CD8-positive, alpha-beta T cell (primary cell): ENCODE measurements at places on chromosomes 1 and 21.

DNA sequence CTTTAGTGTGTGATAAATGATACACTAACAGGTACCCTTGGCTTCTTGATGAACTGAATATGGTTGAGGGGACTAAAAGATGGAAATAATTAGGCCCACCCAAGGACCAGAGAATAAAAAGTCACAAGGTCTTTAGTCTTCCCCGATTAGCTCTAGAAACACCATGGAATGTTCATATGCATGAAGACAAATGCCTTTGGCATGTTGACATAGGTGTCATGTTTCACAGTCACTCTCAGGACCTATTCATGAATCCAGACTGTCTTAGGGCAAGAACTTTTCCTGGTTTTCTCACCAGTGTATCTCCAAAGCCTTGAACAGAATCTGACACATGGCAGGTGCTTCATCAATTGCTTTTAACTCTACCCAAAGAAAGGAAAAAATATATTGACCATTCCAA, 412.8 kb downstream of the AJAP1 start:
- no peak for DNase-seq

DNA sequence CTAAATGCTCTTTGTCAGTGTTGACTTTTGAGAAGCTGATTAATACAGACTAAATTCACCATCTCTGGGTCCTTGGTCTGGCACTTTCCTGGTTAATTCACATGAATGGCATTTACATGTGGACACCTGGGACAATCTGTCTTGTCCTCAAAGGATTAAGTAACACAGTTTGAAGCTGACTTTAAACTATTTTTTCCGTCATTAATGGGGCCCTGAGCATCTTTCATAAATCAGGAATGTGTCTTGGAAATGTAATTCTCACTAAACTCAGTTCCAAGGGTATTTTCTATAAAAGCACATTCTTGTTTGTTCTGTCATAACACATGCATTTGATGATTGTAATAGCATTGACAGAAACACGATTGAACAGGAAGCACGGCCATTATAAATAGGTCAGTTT, 26.7 kb upstream of the NBL1 start:
- no peak for DNase-seq

DNA sequence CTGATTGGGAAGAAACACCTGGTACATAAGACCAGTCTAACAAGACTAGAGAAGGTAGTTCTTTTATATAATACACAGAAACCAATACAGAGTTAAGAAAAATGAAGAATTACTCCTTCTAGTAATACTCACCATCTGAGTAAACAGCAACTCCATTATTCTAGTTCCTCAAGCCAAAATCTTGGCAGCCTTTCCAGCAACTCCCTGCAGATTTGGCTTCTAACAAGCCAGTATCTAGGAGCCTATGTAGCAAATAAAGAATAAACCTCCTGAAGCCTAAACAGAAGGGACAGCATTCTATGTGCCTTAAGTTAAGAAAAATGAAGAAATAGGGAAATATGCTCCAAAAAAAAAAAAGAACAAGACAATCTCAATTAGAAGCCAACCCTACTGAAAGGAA, 24.5 kb downstream of the ERO1B start:
- DNase-seq = no peak

GRCh38 chr1:198701250-198701649, 62.4 kb downstream of the PTPRC start:
- DNase-seq = no peak

DNA sequence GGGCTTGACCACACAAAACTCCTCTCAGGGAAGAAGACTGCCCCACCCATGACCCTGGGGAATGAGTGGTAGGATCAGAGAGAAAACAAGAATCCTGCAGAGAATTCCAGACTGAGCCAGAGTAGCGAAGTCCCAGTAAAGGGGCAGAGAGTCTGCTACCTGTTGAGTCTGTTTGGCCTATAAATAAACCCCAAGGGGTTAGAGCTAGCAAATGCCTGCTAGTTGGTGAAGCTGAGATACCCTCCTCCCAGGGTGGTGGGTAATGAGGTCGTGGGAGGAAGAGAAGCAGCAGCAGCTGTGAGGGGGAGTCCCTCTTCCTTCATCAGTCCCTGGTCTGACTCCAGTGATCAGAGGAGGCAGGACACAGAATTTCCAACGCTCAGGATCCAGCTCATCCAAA, 2.5 kb downstream of the TRAF3IP3 start:
- no peak for DNase-seq

DNA sequence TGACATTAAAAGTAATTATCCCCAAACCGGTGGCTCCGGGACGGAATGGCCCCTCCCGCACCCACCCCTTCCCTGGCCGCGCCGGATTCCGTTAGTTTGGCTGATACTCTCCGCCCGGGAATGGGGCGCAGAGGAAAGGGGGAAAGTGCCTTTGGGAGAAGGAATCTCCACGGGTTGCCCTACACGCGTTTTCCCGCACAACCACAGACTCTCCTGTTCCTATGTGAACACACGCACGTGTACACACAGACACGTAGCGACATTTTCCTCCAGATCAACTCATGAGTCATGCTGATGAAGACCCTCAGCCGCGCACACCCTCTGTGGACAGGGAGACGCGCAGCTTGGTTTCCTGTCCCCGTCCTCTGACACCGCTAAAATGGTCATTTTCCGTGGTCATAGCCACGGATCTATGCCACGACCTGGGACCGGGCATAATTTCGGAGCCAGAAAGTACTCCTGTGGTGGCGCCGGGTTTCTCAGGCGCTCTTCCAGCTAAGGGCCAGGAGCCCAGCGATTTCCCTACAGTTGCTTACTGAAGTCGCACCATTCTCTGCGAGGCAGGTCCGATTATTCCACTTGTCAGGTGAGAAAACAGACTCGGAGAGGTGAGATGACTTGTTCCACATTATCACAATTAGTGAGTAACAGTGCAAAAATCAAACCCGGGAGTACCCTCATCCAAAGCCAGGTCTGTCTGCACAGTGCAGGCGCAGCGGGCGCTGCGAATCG, 4.0 kb upstream of the DMRTA2 start:
- no peak for DNase-seq

GRCh38 chr21:43940329-43941050, 71.6 kb upstream of the TRAPPC10 start:
- DNase-seq = no peak

DNA sequence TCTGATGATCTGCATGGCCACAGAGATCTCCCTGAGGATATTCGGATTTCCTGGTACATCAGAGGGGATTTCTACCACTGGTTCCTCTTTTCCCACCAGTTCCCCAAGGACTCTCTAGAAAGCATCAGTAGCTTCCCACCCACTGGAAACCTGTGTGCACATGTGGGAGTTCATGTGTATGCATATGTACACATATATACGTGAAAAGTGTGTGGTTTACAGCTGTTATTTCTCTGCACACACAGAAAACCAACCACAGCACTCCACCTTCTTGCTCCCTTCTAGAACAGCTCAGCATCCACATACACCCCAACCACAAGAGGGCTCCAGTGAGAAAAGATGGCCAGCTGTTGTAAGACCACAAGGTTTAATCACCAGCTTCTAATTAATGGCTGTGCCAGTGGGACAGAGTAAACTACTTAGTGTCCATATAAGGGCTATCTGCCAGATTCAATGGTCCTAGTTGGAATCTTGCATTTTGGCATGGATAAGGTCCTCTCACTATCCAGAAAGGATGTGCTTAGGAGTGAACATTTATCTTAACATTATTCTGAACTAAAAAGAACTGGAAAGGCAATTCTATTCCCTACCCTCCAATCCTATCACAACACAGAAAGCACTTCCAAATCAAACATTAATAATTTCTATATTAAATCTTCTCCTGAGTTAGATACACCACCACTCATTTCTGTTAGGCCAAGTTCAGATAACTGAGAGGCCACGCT, 24.1 kb downstream of the GPR3 start:
- no peak for DNase-seq

GRCh38 chr1:45103534-45103933, 91.5 kb downstream of the UROD start:
- DNase-seq = no peak

DNA sequence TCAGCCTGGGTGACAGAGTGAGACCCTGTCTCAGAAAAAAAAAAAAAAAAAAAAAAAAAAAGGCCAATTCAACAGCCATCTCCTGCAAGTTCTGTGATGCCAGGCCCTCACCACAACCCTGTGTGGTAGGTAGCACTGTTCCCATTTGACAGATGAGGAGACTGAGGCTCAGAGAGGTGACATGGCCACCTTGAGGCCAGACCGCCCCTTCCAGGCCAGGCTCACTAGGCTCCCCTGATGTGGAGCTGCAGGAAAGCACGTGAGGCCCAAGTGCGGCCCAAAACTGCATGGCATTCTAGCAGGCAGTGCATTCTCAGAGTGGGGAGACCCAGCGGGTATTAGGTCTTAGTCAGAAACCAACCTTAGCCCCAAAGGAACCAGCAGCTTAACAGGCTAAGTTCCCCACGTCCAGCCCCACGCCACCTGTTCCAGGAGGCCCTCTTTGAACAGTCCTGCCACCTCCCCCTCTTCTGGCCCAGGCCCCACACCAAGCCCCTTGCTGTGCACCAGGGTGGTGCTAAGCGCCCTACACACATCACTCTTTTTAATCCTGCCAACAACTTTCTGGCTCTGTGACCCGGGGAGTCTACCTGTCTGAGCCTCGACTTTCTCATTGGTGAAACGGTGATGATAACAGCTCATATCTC, 11.7 kb upstream of the ECE1 start:
- DNase-seq = no peak

DNA sequence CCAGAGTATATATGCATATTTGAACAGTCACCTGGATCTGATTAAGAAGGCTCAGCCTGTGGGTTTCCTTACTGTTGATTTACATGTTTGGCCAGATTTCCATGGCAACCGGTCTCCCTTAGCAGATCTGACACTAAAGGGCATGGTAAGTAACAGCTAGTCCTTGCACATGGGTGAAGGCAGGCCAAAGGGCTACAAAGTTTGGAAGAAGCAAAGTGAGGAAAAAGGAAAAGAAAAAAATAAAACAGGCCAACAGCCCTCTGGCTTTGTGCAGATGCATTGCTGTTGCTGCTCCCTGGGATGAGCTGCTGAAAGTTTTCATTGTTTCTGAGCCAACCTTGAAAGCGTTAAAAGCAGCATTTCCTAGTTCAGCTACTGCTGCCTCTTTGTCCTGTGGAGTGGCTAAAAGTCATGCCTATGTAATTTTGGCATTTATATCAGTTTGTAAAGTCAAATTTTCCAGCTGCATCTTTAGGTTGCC, 176.5 kb upstream of the HOOK1 start:
- DNase-seq = no peak

DNA sequence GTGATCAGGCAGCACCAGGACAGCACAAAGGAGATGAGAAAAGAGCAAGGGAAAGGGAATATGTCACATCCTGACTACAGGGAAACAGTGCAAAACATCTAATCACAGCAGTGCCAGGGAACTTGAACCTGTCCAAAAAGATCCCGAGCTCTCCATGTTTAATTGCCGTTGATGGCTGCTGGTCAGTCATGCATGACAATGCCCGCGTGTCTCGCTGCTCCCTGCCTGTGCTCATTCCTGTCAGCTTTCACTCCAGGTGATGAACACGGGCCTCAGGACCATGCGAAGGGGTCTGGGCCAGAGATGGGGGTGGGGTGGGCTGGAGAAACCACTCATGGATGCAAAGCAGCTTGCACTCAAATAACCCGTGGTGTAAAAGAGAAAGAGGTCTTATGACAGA, 287.0 kb downstream of the GPATCH2 start:
- DNase-seq = no peak

DNA sequence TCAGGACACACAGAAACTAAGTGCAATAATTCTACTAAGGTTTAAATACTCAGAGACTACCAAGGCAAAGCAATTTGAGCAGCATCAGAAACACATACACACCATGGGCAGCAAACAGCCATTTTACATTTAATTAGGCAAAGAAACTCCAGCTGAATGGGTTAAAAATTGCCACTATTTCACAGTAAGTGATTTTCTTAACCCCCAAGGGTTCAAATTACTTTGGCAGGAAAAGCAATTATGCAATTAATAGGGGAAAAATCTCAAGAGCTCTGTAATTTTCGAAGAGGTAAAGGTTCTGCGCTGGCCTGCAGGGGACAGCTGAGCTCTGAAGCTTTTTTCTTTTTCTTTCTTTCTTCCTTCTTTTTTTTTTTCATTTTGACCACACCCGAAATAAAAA, 206.2 kb upstream of the RRP15 start:
- no peak for DNase-seq

DNA sequence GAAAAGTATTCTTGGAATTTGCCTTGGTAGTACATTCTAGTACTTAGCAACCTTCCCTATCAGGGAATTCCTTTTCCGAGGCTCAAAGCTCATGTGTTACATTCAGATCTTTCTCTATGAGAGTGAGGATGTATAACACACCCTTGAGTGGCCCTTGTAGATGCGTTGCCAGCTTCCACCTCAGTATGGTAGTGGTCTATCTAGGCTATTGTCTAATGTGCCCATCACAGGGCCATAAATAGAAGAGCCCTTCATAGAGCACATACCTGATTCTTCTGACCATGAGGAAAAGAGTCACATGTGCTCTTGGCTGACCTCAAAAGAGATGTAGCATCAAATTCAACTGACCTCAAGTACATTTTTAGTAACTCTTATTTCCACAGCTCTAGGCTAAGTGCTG, 14.0 kb upstream of the ZC3H11B start:
- DNase-seq = no peak

GRCh38 chr1:16256478-16256877, 19.5 kb upstream of the CPLANE2 start:
- no peak for DNase-seq

DNA sequence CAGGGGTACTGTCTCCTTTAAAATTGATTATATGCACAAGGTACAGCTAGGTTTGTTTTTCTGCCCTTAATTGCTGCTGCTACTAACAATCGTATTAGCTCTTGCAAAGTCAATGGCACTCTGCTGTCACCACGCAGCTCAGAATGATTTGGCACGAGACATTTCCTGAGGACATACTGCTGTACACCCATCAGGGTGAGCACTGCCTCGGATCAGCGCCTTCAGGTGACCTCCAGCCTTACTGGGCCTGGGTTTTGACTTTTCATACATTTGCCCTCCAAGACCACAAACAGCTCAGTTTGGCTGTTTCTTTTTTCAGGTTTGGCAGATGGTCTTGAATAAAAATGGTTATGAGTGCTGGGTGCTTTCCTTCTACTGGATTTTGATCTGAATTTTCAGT, 110.9 kb downstream of the NTPCR start:
- DNase-seq = no peak

DNA sequence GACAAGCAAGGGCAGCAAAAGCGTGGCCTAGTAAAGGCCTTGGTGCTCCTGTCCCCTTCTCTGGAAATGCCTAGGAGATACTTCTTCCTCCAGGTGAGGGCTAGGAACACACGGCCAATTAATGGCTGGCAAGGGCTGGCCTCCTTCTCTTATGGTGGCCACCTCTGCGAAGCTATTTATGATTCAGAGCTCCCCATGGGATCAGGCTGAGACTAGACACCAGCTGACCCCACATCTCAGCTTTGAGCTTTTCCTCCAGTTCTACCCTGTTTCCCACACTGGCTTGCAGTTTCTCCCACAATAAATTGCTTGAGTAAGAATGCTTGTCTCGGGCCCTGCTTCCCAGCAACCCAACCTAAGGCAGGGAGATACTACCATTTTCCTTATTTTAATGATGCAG, 53.7 kb downstream of the CAMK2N1 start:
- DNase-seq = no peak
